CD4-positive, alpha-beta T cell (primary cell): ENCODE measurements at places on chromosomes 3 and 15.

DNA sequence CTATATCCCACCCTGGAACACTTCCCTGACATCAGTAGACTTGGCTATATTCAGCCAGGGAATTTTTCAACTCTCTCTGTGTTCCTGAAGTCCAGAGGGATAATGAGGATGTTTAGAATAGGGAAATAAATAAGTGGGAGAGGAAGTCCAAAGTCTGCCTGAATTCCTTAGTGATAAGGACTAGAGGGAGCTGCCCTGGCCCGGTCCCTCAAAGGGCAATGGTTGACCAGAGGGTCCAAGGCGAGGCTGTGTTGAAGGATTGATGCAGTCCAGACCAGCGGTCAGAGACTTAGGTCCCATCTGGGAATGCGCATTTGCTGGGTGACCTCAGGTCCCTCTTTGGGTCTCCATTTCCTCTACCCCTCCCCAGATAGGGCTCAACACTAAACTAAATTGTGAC lies 7.9 kb downstream of the VIPR1 start:
- DNase-seq = no peak

- no peak for DNase-seq
Observed at GRCh38 chr3:161551697-161552096, 55.1 kb downstream of the OTOL1 start.

DNA sequence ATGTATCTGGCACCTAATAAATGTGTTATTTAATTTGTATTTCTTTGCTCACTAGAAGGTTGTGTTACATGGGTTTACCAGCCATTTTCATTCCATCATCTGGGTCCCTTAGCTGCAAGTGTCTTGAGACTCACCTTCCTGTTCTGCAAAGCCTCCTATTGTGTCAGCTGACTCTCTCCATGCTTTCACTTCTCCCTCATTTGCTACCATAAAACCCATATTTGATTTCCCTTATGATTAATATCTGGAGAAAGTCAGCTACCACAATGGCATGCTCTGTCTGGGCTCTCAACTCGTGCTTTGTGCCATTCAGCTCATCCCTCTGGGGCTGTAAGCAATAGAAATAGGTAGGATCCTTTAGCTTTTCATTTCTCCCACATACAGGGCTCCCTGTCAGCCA lies 79.5 kb upstream of the EIF1B start:
- no peak for DNase-seq

GRCh38 chr15:64774037-64774628 lies 1.3 kb downstream of the RBPMS2 start:
- no peak for DNase-seq

- DNase-seq = no peak
Observed at GRCh38 chr3:49867871-49868321, 1.8 kb downstream of the CAMKV start.

DNA sequence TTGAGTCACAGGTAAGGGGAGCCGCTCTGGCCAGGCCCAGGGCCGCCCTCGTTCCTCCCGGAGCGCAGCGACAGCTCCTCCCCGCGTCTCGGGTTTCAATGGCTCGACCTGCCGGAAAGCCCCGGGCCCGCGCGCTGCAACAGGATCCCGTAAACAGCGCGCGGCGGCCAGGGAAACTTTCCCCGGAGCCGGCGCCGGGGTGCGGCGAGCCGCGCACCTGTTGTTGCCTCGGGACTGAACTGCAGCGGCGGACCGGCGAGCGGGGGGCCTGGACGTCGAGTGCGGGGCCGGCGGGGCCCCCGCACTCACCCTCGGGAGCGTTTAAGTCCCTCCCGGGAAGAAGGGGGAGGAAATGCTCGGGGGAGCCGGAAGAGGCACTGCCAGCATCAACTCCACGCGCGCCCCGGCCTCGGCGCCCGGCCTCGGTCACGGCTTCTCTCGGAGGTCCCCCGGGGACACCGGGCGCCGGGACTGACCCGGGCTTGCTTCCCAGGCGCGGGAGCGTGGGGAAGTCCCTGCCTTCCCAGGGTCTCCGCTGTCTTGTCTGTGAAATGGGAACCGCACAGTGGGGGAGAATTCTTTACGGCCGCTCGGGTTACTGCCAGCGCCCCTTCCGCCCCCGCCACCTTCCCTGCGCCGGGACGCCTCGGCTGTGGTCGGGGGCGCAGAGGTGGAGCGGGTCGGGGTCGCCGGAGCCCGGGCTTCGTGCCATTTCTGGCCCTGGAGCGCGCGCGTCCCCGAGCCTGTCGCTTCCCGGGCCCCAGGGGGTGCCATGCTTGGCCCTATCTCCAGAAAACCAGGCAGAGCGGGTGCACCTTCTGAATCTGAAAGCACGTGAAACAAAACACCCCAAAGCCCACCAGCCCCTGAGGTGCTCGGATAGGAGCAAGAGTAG lies 7.5 kb upstream of the PGPEP1L start:
- DNase-seq = no peak

- DNase-seq = no peak
Observed at GRCh38 chr15:47862402-47862801, 145.1 kb downstream of the SEMA6D start.

DNA sequence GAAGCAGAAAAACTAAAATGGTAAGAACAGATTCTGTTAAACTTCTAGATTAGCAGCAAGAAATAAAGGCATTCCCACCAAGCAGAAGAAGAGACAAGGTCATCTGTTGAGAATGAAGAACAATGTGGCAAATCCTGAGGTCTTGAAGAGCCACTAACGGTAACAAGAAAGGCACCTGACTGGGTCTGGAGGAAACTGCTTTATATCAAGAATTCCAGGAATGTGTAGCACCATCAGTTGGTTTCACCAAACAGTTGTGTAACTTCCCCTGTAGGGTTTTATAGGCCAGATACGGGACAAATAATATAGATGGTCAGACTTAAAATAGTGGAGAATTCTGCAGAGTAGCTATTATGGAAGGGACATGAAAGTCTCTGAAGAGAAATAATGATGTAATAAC lies 57.3 kb downstream of the ACAP2 start:
- DNase-seq = no peak

DNA sequence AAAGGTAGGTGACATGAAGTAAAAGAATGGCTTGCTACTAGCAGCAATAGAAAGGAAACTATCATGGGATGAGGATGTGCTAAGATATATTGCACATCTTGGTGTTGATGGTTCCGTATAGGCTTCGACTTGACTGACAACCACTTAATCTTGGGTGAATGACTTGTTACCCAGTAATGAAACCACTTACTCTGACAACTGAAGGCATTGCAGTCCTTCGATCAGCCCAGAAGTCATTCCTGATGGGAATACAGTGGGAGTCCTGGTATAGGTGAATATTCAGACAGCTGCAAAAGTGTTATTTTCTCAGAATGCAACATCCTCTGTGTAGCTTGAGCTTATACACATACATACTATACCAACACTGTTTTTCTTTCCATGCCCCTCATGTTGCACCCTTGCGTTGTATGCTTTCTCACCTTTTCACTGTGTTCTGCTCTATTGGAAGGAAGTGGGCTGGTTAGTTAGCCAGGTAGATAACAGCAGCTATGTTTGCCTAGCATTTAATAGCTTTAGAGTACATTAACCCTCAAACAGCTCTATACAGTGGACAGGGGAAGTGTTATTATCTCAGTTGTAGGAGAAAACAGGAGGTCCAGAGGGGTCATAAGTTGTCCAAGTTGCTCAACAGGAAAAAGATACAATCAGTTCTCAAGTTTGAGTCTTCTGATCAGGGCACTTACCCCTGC lies 376.5 kb downstream of the MFSD1 start:
- no peak for DNase-seq

GRCh38 chr3:71395927-71396695 lies 187.4 kb downstream of the FOXP1 start:
- DNase-seq = no peak

- DNase-seq = no peak
Observed at GRCh38 chr3:126460381-126460780, 15.3 kb downstream of the ZXDC start.

GRCh38 chr3:72299321-72299802 lies 514.4 kb upstream of the PROK2 start:
- DNase-seq = no peak

- DNase-seq = no peak
Observed at GRCh38 chr3:95539950-95540483, 1274.4 kb upstream of the EPHA6 start.

GRCh38 chr3:42037318-42037945 lies 53.7 kb upstream of the TRAK1 start:
- DNase-seq = no peak

DNA sequence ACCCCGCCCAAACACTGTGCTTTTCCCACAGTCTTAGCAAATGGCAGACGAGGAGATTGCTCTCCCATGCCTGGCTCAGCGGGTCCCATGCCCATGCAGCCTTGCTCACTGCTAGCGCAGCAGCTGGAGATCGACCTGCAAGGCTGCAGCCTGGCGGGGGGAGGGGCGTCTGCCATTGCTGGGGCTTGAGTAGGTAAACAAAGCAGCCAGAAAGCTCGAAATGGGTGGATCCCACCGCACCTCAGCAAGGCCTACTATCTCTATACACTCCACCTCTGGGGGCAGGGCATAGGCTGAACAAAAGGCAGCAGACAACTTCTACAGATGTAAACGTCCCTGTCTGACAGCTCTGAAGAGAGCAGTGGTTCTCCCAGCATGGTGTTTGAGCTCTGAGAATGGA lies 27.2 kb upstream of the WDR5B start:
- DNase-seq = no peak

DNA sequence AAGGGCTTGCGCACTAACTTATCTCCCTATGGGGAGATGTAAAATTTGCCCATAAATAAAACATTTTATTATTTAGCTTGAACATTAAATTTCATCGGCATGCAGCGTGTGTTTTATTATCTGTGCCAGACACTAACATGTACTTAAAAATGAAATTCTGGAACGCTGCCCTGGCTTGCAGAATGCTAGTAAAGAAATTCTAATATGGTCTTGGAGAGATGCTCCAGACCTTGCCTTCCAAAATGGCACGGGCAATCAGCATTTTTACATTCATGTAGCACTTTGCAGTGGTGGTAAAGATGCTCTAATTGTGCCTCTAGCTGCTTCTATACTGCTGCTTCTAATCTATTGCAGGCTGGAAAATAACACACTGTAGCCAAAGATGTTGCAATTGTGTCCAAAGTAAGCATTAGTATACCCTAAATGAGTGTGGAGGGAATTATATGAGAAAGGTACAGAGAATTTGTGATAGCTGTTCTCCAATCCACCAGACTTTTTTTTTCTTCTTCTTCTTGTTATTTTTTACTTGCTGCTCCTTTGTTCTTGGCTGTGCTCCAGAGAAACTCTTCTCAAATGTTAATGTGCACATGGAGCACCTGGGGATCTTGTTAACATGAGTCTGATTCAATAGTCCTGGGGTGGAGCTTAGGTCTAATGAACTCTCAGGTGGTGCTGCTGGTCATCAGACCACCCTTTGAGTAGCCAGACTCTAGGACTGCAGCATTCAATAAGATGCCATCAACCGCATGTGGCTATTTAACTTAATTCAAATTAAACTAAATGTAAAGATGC lies 47.3 kb downstream of the CRABP1 start:
- DNase-seq = no peak

DNA sequence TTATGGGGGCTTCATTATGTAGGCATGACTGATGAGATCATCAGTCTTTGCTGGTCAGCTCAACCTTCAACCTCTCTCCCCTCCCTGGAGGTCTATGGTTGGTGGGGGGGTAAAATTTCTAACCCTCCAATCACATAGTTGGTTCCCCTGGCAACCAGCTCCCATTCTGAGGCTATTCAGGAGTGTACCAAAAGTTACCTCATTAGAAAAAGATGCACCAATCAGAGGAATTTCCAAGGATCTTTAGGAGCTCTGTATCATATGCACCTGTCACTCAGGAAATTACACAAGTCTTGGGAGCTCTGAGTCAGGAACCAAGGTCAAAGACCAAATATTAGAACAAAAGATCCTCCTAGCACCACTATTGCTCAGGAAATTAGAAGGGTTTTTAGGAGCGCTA lies 21.4 kb upstream of the LEO1 start:
- no peak for DNase-seq

DNA sequence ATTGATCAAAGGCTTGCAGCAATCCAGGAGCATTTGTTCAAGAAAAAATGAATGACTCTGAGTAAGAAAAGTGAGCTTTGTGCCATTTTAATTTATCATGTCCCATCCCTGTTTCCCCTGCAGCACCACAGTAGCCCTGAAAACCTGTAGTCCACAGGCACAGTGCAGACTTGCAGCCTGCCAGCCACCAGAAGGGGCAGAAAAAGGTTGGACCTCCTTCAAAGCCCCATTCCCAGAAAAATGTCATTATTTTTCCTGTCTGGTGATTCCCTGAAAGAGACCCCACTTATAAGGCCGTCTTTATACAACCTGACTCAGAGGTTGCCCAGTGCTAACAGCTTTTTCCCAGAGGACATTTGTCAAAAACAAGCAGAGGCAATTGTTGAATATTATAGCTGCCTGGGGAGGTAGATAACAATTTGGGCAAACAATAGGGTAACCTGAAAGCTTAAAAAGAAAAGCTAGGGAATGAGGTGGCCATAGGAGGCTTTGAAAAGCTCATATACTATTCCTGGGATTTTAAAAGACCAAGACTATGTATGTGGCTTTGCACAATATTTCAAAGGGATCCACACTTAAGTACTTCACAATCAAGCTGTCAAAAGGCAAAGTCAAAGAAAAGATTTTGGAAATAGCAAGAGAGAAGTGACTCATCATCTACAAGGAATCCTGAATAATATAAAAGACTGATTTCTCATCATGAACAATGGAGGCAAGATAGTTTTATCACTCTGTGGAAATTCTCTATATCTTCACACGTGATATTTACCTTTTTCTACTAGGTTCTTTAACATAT lies 136.8 kb upstream of the PLXNA1 start:
- DNase-seq = no peak

DNA sequence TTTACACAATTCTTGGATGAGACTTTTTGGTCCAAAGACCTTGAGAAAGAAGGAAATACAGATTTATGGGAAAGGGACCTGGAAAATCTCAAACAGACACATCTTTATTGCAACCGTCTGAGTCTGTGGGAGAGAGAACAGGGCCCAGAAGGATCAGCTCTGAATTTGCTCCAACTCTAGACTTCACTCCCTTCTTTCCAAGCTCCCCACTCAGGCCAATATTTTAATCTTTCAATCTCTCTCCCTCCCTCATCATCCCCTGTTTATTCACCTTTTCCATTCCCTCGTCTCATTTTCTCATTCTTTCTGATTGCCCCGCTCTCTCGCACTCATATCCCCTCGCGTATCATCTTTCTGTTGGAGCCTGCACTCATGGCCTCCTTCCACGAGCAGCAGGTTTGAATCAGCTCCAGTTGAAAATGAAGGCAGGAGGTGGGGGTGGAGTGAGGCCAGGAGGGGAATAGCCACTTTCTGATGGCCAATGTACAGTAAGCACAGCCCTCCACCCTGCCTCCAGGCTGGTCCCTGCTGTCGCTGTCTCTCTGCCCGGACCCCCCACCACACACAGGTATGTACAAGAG lies 63.6 kb upstream of the BOC start:
- DNase-seq = no peak
